Activated T-helper 17 cell treated with anti-CD3 and anti-CD28 coated beads, Interleukin-2, amount 50 U/mL, for 72 hours (primary cell): ENCODE measurements at places on chromosomes 6 and 20. TPM values are rescaled to one million over a fixed set of nuclear protein-coding genes. Genes with fewer than 3 reads are reported as not detected.

DNA sequence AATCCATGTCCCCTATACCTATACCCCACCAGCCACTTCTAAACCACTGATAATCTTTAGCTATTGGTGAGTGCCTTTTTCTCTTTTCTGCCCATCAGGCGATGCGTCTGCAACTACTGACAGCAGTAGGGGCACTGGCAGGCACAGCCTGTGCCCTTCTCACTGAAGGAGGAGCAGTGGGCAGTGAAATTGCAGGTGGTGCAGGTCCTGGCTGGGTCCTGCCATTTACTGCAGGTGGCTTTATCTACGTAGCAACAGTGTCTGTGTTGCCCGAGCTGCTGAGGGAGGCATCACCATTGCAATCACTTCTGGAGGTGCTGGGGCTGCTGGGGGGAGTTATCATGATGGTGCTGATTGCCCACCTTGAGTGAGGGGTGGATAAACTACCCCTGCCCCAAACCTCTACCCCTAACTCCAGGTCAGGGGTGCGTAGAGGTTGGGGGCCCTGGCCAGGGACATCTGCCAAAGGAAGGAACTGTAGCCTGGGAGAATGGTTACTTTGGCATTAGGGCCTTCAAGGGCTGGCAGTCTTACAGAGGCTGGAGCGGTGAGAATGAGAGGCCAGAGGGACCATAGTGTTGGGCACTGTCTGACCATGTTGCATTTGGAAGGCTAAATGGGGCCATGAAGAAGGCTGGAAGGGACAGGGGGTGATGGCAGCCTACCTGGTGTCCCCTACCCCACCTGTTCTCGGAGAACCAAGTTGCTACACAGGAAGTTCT, 851 bp upstream of the HSD17B8 start:
- no peak for ATAC-seq

DNA sequence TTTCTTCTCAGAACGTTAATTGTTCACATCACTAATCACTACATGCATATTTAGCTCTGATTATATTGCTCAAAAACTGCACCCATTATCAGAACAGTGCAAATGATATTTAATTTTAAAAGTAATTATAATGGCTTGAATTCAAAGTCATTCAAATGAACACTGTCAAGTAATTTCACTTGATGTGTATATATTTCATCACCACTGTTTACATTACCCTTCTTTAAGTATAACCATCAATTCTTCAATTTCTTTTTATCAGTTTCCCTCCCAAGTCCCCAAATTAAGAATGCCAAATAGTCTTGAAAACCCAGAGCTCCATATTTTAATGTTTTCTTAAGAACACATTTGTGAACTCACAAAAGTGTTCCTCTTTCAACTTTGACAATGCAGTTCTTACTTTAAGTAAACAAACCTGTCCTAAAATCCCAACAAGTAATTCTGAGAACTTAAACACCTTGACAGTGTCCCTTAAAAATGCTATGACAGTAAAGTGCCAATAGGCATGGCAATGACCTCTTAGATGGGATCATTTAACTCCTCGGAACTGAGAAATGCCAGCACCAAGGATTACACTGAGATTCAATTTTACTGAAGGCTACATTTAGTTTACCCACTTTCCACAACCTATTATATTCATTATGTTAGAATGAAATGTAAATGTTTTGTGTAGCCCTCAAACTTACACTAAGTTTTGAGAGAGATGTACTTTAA, 16.7 kb upstream of the SNX14 start:
- ATAC-seq = no peak

- peak; percentile 58 for ATAC-seq
Observed at GRCh38 chr20:2706688-2707352, 14.2 kb downstream of the EBF4 start.

DNA sequence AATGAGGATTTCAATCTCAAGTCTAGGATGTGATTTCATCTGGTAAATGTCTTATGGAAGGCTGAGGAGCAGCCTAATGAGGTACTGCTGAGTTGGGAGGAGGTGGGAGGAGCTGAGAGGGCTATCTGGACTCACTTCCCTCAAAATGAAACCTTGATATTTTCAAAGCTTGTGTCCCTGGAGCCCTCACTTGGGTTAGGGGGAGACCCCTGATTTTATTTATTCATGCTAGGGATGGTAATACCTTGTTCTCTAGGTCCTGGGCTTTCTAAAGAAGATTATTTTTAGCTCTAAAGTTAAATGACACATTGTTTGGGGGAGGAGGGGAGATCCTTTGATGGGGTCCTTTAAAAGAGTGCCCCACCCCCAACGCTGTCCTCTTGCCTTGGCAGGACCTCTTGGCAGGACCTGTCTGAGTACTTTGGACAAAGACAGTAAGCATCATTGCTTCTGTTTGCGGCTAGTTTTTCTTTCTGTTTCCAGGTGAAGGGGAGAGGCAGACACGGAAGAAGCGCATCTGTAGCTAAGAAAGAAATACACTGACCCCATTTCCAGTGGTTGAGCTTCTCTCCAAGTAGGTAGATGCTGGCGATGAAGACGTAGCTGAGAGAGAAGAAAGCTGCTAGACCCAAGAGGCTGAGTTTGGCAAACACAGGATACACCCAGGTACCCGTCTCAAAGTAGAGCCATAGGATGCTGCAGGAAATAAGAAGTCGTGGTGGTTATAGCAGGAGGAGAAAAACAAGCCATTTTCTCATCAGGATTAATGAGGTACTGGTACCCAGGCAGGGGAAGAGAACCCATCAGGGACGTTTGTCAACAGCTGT, 55.6 kb downstream of the ADTRP start:
- ATAC-seq = peak; percentile 56

GRCh38 chr20:2754424-2754823, 46.0 kb downstream of the CPXM1 start:
- no peak for ATAC-seq

DNA sequence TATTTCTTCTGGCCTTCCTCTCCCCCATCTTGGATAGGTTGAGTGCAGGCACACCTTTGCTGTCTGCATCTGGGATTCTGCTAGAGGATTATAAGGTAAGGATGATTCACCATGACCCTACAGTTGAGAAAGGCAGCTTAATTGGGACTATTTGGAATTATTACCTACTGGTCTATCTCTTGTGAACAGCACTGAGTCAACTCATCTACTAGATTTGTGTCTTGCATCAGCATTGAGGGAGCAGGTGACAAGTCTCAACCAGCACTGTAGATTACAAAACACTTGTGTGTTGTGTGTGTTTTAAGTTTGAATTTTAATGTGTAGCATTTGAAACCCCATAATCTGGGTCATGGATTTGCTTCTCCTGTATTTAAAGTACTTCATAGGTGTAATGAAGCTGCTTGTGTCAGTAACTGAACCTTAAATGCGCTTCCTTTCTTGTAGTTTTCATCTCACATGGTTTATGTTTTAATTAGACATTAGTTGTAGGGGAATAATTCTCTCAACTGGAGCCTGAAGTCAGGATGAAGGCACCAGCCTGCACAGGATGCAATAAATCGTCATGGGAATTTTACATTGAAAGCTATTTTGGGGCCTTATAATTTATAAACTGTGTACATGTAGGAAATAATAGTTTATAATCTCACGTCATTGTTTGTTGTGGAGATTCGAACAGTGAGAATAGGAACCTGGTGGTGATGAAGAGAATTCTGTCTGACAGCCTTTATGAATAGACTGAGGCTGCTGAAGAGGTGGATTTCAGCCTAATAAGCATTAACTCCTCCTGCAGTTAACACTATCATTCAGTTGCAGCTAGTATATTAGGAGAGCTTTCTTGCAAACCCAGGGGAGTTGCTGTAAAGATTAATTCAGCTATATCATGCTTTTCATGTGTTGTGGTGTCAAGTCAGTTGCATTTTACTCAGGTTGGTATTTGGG, 125.1 kb downstream of the JARID2 start:
- ATAC-seq = no peak

Gene LY6G5C
- total RNA-seq = 5.0 TPM

- ATAC-seq = peak; percentile 59
Observed at GRCh38 chr6:159252955-159253508, 83.8 kb downstream of the FNDC1 start.

DNA sequence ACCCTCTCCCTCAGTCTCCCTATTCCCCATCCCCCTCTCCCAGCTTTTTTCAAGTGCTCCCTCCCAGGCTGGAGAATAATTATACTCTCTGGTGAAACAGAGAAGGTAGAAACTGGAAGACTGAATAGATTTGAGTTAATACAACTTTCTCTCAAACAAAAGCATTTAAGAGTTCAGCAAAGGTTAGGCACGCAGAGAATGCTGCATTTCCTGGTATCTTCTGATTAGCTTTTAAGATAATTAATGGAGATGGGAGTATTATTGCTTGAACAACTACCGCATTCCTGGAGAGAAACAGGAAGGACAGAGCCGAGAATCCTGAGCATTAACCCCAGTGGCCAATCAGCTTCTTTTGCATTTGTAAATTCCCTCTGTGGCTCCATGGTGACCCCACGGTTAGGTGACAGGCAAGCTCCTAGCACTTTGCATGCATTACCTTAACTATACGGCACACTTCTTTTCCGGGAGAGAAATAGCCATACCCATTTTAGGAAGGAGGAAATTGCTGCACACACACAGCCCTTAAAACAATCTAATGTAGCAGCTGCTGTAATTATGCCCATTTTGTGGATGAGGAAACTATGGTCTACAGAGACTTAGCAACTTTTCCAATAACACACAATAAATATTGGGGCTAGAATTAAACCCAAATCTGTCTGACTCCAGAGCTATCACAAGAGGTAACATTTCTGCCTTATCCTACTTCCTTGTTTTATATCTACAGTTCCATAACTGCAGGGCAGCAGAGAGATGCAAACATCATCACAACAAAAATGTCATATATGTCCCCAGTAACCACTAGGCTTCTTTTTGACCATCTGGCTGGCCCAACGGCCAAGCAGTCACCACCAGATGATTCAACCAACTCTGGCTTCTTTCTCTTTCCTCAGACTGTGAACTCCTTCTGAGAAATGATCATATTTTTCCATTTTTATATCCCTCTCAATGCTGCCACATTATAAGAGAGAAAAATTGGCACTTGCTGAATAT, 169.9 kb downstream of the CD24 start:
- no peak for ATAC-seq

- ATAC-seq = no peak
Observed at GRCh38 chr20:1891263-1892118, 3.7 kb upstream of the SIRPA start.

Gene TRIM40
- total RNA-seq = not detected

- no peak for ATAC-seq
Observed at GRCh38 chr20:49786668-49787370, 25.8 kb upstream of the SLC9A8 start.

DNA sequence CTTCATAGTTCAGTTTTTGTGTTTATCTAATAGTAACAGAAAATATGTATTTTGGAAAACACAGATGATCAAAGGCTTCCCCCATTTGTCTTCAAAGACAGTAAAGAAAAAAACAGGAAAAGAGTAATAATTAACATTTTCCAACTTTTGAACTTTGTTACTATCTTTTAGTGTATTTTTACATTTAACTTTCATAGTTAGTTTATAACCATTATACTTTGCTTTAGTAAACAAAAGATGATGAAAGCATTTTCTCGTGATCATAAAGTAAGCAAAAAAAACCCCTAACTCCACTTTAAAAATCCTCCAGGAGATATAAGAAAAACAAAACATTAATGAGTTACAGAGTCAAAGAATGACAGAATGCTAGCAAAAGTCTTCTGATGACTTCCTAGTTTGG, 13.6 kb upstream of the GPRC6A start:
- ATAC-seq = no peak

Gene XKR7
- total RNA-seq = 0.03 TPM

DNA sequence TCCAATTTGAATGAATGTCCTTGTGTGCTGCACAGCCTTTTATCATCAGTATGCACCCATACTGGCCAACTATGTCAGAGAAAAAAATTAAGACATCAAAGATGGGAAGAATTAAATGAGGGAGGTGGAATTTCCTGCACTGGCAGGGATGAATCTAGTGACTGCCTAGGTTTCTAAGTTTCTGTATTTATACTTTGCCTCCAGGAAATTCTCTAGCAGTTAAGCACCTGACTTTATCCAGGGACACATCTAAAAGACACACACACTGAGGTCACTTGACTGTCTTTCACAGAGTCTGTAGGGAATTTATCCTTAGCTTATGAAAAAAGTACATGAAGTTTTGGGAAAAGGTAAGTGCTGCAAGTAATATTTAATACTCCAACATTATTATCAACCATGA, 636.5 kb upstream of the PTCHD4 start:
- ATAC-seq = no peak

DNA sequence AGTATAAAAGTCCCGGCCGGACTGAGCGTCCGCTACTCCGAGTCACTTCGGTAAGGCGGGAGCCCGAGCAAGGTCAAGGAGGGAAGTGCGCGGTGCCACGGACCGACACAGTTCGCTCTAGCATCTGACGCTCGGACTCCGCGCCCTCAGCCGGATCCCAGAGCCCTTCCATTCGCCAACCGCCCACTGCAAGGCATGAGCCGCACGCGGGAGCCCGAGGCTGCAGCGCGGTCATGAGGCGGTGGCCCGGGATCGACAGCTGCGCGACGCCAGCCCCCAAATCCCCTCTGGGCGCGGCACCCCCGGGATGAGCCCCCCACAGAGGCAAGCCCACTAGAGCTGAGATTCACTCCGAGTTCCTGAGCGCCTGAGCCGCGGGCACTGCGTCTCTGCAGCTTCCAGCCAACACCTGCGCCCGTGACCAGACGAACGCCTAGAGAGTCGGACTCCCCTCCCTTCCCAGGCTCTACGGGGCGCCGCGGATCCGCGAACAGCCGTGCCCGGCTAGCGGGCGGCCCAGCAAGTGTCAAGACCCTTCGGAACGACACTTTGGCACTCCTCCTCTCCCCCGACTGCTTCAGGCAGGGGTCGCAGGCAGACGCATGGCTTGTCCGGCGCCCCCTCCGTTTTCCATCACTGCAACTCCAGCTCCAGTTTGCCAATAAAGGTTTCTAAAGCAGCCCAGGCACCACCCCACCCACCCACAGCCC, 725 bp upstream of the ISM1 start:
- ATAC-seq = peak; percentile 54

Gene HTR1E
- total RNA-seq = not detected
